ENCODE measurements at places on chromosomes 6 and 20. TPM values are rescaled to one million over a fixed set of nuclear protein-coding genes. Genes with fewer than 3 reads are reported as not detected.

DNA sequence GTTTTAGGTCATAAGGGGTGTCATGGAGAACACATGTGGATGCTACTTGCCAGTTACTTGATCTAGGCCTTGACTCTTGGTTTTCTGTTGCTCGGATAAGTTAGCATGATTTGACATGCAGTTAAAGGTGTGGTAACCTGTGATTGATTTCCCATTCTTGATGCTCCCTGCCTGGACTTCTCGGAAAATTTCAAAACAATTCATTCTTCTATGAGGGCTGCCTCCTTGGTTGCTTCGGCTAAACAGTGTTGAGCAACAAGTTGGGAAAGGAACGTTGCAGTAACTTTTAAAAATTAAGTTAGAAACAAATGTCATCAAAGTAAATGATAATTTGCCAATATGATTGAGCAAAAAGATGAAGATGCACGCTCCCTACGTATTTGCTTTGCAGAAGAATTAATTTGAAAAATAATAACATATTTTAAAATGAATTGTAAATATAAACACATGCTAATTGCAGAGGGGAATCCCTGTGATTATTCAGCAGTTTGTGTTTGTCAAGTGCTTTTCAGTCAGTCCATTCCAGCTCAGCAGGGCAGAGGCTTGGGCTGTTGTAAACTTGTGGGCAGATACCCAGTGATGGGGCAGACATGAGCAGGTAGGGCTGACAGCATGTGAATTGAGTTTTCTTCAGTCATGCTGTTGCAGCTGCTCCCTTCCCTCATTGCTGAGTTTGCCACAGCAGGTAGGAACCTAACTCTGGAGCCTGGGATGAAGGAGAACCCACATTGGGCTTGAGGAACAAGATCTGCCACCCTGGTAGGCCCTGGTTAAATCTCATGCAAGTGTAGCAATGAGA is 110.2 kb downstream of the ESR1 start:
- no peak for DNase-seq

The PRRT1 gene
- 0.61 TPM for total RNA-seq

DNA sequence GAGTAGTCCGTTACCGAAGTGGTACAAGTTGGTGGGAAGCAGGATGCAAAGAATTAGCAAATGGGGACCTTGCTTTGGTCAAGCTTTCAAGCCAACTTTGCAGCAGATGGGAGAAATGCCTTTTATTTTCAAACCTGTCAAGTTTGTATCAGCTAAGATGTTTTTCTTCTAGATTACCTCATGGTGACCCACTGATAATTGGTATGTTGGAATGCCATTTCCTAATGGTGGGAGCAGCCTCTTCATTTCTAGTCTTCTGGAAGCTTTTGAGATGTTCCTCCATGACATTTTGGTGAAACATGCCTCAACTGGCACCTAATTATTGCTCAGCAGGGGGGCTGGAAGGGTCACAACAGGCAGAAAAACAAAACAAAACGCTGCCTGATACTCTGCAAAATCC is 43.7 kb downstream of the ADNP start:
- DNase-seq = no peak

DNA sequence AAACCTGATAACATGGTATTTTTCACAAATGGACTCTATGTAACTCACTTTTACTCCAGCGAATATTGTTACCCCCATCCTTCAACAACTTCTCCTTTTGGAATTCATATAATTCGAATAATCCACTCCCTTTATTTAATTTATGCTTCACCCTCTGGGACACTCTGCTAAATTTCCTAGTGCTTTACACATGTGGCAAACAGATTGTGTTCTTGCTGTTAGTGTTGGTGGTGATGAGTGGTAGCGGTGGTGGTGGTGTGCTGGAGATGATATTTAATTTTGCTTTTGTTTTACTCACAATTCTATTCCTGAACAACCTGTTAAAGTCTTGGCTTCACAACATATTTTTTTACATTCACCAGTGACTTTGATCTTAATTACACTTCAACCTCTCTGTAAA is 32.8 kb downstream of the HTR1B start:
- no peak for DNase-seq

- no peak for DNase-seq
Measured at GRCh38 chr6:136718476-136718875, 73.8 kb downstream of the MAP3K5 start.

DNA sequence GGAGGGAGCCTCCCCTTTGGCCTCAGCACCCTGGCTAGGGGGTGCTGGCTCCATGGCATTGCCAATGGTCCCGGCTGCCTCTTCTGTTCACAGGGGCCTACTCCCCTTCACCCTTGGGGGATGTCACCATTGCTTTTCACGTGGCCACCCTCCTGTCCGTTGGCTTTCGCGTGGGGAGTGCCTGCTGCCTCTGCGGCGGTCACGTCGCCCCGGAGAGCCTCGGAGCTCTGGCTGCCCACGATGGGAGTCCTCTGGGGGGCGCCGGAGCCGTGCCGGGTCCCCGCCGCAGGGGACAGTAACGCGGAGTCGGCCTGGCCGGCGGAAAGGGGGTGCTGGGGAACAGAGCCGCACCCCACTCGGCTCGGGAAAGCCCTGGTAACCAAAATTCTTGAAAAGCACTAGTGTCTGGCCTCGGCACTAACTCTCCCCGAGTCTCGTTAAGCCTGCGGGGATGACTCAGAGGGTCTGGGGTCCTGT is 661 bp upstream of the HEBP2 start:
- DNase-seq = peak; percentile 72

- no peak for DNase-seq
Measured at GRCh38 chr20:62158088-62158400, 14.5 kb downstream of the SS18L1 start.

The MLIP gene
- 360 TPM for total RNA-seq

All from heart left ventricle (tissue), 16 donors.